ENCODE measurements at places on chromosomes 7 and 10.

- DNase-seq = no peak
These were observed 12.4 kb upstream of the SRRM3 start for GRCh38 chr7:76189276-76189675.

- no peak for DNase-seq
These were observed 21.8 kb upstream of the MRC1 start for GRCh38 chr10:17787087-17787961.

GRCh38 chr7:17986851-17987250, 40.8 kb downstream of the PRPS1L1 start:
- no peak for DNase-seq

GRCh38 chr7:117790731-117791130, 82.5 kb downstream of the CTTNBP2 start:
- DNase-seq = no peak

- DNase-seq = no peak
These were observed 12.2 kb downstream of the PDZD8 start for GRCh38 chr10:117363028-117363427.

DNA sequence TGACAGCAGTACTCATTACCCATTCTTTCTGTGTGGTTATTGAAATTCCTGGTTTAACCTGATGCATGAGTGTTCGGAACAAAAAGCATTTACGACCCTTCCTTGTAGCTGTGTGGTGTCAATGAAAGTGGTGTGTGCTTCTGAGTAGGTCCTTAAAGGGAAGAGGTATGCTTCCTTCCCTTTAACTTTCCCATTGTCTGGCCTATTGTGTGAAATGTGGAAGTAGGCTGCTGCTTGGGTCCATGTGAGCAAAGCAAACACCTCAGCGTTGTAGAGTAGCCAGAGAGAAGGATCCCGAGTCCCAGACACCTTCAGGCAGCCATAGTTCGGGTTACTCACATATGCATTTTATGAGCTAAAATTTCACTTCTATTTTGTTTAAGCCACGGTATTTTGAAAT, 74.7 kb downstream of the TSPAN12 start:
- no peak for DNase-seq

DNA sequence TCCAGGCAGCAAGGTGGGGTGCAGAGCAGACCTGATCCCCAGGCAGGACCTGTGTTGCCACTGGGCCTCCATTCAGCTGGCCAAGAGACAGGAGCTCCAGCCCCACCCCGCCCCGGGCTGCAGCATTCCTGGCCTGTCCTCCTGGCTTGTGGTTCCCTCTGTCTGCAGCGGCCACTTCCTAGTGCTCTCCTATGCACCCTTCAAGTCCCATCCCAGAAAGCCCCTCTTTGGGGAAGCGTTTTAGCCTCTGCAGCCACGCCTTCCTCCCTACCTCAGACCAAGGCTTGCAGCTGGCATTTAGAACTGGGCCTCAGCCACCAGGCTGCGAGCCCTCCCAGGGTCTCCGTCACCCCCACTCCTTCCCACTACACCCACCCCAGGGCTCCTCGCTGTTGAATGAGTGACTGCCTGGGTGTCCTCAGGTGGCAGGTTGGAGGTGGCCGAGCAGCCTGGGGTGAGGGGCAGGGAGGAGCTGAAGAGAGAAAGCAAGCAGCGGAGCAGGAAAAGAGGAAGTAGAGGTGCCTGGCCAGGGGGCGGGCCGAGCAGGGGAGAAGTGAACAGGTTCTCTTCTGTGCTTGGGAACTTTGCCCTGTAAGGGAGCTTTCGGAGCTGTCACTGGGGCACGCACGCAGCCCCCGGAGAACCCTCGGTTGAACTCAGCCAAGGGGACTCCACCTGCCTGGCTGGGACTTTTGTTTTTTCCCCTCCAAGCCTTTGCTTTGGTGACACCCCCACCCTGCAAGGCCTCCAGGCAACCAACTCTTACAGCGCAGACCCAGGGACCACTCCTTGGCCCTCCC, 109.1 kb upstream of the TNRC18 start:
- DNase-seq = no peak

DNA sequence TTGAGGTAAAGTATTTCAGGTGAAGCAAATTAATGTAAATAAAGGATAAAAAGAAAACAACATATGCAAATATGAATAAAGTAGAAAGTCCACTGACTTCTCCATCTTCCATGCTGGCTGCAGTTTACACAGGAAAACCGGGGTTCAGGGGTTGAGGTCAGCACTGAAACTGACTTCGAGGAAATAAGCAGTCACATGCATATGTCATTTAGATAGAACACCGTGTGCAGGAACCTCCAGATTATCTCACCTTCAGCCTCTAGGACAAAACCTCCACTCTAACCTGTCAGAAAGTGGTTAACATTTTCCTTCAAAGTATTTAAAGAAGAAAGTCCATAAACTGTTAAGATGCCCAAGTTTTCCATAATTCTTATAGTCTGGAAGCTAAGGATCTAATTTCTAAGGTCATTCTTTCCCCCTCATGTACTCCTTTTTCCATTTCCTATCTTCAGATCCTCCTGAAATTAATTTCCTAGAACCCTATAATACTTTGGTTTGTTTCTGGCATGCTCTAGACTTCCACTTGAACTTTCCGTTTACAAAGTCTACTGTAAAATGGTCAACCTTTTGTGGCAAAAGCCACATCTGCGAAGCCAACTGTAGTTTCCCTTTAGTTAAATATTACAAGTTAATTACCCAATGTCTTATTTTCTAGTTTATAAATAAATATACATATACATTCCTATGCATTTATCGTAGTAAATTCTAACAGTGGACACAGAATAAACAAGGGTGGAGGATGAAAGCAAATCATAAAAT, 173.3 kb downstream of the RAPGEF5 start:
- no peak for DNase-seq

DNA sequence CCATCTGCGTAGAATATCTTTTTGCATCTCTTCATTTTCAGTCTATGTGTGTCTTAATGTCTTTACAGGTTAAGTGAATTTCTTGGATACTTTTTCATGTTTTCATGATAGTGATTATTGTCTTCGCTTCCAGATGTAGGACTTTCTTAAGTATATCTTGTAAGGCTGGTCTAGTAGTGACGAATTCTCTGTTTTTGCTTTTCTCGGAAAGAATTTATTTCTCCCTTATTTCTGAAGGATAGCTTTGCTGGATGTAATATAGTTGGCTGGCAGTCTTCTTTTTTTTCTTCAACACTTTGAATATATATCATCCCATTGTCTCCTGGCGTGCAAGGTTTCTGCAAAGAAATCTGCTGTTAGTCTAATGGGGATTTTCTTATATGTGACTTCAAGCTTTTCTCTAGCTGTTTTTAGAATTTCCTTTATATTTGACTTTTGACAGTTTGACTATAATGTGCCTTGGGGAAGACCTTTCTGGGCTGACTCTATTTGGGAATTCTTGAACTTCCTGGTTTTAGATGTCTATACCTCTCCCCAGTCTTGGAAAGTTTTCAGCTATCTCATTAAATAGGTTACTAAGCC, 14.3 kb downstream of the GTPBP4 start:
- no peak for DNase-seq

GRCh38 chr10:97656777-97657176, 16.3 kb downstream of the PI4K2A start:
- DNase-seq = no peak

DNA sequence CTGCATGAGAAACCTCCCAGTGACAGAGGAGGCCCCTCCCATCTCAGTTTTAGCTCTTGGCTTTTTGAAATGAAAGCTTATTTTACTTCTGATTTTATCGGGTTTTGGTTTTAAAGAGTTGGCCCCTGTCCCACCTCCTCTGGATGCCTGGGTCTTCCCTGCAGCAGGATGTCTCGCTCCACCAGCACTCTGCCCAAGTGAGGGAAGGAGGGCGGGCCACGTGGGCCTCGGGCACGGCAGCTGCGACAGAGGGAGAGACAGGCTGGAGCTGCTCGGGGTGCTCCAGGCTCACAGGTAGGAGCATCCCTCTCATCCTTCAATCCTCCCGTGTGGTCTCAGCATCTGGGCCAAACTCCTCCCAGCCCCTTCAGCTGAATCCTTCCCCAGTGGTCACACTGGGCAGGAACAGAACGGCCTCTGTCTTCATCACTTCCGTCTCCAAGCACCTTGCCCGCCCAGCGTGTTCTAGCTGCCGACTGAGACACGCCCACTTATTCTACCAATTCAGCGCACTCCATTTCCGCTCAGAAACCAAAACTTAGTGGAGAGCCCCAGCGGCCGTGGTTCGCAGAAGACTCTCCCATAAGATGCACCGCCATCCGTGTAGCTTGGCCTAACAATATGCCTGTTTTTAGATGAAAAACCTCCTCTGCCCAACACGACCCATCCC, 222.9 kb downstream of the GLRX3 start:
- DNase-seq = no peak

DNA sequence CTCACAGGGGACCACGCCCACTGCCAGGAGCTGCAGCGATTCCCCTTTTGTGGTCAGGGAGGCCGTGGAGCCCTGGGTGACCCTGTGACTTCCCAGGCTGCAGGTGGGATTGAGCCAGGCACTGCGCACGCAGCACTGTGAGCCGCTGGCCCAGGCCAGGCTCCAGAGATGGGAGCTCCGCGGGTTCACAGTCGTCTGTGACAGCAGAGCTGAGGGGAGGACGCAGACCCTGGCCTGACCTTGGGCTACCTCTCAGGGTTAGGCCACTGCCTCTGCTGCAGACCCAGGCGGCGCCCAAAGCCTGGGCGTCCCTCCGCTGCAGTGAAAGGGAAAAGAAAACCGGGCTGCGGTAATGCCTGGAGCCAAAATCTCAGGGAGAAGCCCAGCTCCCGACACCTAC, 107.5 kb upstream of the GPR26 start:
- DNase-seq = no peak

DNA sequence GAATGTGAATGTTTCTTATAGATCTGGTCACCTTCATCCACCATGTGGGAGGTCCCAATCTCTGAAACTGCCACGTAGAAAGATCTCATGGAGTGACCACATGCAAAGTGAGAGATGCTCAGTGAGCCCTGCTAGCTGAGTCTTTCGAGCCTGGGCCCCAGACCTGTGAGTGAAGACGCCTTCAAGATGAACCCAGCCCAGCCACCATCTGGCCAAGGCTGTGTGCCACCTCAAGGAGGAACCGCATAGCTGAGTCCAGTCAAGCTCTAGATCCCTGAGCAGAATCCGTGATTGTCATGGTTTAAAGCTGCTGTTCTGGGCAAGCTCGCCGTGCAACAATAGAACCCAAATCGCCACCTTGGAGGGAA, 20.2 kb upstream of the PPIF start:
- no peak for DNase-seq

DNA sequence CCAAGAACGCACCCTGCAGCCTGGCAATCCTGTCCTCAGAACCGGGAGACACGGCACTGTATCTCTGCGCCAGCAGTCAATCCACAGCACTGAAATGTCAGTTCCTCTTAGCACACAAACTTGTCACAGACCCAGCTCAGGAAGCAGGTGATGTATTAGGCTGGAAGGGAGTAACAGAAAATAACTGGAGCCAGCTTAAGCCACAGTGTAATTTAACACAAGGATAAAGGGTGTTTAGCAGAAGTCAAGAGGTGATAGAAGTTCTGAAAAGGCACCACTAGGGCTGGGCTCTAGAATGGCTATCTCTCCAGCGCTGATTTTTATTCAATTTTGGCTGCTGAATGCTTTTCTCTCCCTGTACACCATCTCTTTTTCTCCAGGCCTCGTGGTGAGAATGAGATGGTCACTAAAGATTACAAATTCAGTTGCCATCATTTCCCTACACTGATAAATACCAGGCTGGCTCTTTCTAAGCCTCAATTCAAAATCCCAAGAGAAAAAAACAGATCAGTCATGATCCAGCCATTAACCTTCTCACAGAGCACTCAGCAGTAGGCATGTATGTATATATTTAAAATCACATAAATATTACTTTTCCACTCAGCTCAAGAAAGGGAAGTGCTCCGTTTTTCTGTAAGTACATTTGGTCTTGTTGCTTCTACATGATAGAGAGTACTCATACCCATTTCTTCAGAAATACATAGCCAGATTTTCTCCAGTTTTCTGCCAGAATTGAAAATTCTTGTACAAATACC, 102.7 kb upstream of the PRSS1 start:
- DNase-seq = no peak

- no peak for DNase-seq
These were observed 277.0 kb upstream of the SHH start for GRCh38 chr7:156089222-156089621.

Measured in GOT3 (cell line).